ENCODE measurements at places on chromosomes 3 and 15.

DNA sequence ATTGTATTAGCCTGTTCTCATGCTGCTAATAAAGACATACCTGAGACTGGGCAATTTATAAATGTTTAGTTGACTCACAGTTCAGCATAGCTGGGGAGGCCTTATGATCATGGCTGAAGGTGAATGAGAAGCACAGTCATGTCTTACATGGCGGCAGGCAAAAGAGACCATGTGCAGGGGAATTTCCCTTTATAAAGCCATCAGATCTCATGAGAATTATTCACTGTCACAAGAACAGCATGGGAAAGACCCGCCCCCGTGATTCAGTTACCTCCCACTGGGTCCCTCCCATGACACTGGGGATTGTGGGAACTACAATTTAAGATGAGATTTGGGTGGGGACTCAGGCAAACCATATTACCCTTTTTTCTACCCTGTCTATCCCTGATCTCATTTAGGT is 51.5 kb upstream of the MYZAP start:
- DNase-seq, result no peak

DNA sequence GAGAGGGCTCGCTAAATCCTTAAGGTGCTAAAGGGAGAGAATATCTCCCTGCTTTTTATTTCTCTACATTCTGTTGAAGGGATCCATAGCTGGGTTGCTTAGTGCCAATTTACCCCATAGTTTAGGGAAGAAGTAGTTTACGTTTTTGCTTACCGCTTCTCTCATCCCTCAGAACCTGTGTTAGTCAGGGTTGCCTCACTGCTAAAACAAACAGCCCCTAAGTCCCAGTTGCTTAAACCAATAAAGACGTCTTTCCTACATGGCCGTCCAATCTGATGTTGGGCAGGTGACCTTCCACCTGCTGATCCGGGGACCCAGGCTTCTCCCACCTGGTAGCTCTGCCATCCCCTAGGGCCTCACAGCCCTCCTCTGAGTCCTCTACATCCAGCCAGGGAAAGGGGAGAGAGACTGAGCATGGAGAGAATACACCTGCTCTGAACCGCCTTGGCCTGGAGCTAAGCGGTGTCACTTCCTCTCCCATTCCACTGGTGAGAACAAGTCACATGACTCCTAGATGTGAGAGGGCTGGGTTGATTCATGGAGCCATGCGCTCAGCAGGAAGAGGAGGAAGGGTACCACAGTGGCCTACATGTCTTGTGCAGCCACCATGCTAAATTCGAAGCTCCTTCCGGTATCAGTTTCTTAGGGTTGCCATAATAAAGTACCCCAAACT is 26.3 kb downstream of the DNASE1L3 start:
- DNase-seq, result no peak

- DNase-seq, result no peak
These were observed 163.8 kb upstream of the CDIN1 start for GRCh38 chr15:36415643-36416042.

- no peak for DNase-seq
These were observed 439 bp downstream of the SSR3 start for GRCh38 chr3:156554515-156554841.

GRCh38 chr3:190989218-190989617 is 126.7 kb upstream of the GMNC start:
- DNase-seq, result no peak

DNA sequence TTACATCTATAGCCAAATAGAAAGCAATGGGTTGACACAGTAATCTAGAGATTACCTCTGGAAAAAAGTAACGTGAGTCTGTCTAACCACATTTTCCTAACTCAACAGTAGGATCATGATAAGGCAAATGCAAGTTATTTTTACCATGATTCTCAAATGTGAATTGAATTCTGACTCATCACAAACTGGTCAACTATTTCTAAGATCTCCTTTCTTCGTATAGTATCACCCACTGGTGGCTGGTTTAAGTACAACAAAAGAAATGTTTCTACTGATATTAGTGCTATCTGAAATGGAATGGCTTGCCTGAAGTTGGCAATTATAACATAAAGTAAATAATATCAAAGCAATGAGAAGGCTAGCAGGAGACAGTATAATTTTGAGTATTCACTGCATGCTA is 102.2 kb downstream of the ABI3BP start:
- no peak for DNase-seq

DNA sequence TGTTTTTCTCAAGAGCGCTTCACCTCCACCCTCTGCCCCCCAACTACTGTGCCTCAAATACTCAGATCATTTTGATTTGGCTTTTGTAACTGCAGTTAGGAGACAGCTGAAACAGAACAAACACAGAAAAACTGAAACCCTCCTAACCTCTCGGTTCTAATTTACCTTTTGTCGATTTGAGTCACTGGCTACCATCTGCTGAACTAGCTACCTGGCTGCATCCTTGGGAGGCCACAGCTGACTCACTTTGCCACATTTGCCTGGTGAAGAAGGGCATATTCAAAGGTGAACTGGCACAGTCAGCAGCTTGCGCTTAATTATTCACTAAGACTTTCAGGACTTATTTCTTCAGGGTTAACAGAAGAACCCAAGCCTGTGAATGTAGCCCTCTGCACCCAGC is 117.7 kb downstream of the FOXB1 start:
- no peak for DNase-seq

GRCh38 chr3:15148614-15149013 is 49.7 kb upstream of the RBSN start:
- DNase-seq, result no peak

DNA sequence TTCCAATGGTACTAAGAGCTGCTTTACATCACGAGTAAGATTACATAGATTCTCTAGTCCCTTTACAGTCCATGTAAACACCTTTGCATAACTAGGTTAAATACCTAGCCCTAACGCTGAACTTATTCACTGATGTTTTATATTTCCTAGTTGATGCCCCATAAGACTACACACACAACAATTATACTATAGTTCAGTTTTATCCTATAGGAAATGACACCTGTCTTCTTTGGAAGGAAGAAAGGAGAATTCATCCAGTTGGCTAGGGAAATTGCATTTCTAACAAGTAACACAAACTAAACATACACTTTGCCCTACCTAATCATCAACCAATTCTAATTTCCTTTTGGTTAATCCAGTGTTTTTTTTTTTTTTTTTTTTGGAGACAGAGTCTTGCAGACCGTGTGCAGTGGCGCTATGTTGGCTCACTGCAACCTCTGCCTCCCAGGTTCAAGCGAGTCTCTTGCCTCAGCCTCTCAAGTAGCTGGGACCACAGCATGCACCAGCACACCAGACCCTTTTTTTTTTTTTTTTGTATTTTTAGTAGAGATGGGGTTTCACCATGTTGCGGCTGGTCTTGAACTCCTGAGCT is 13.9 kb downstream of the PDE12 start:
- DNase-seq, result no peak

- DNase-seq, result no peak
These were observed 221.4 kb upstream of the NANOGP8 start for GRCh38 chr15:35306361-35306981.

DNA sequence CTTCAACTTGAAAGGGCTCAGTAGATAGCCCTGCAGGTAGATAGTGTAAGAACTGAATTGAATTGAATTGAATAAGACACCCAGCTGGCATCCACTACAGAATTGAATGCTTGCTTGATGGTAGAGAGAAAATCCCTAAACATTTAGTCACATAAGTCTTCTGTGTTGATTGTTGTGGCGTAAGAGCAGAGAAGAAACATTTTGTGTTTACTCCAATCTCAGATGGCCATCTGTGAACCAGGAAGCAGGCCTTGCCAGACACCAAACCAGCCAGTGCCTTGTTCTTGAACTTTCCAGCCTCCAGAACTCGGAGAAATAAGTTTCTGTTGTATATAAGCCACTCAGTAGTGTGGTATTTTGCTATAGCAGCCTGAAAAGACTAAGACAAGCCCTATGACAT is 43.6 kb downstream of the SST start:
- no peak for DNase-seq

GRCh38 chr3:111128884-111129283 is 57.3 kb downstream of the NECTIN3 start:
- no peak for DNase-seq

DNA sequence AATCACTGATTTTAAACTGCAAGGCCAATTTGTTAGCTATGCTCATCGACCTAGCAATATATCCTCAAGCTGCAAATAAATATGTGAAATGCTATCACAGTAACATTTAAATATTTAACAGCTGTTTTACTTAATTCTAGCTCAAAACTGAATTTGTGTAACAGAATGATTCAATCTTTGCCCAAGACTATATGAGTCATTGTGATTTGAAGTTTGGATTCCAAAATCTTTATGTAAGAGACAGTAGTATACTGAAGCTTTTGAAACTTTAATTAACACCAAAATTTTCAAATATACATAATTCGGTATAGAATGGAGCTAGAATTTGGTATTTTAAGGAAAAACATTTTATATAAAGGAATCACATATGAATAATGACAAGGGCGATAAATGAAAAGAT is 603.0 kb upstream of the ROBO2 start:
- DNase-seq, result no peak

DNA sequence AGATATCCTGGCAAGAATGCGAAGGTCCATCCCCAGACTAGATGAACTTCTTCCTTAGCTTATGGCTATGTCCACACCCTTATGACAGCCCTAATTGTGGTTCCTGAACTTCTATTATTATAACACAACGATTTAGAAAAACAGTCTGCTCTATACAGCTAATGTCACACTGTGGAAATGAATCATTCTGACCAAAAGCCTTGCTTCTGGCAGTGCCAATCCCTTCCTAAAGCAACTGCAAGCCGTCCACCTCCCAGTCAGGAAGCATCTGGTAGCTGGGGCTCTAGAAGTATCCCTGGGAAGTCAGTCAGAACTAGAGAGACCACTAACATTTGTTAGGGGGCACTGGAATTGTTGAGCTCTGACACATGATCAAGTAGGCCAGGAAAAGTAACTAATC is 45.0 kb downstream of the MYO5A start:
- DNase-seq, result no peak

GRCh38 chr3:133390715-133391114 is 9.1 kb upstream of the BFSP2 start:
- DNase-seq, result no peak

DNA sequence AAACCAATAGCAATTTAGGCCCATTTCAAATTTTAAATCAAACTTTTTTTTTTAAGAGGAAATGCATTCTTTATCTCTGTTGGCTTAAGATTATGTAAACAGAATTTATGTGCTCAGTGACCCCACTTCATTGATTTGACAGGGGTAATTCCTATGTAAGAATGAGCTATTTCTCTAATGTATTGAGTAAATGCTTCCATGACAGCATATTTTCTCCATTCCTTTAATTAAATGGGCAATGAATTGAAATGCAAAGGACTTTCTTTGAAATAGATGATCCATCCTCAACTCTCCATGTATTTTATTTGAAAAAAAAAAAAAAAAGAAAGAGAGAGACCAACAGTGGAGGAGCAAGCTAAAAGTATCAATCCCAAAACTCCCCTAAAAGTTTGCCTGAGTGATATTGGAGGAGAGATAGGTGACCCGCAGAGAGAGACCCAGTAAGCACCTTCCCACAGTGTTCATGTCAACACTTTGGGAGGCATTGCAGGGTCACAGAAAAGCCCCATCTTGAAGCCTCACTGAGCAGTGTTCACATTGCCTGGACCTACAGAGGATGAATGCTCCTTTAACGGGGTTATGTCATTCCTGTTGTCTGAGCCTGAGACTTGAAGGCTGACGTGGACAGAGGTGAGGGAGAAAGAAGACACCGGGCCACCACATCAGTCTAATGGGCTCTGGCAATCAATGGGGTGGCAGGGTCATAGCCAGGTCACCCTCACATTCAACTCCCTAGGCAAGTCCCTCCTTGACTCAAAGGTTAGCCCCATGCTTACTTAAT is 176.0 kb downstream of the SHOX2 start:
- DNase-seq, result no peak

DNA sequence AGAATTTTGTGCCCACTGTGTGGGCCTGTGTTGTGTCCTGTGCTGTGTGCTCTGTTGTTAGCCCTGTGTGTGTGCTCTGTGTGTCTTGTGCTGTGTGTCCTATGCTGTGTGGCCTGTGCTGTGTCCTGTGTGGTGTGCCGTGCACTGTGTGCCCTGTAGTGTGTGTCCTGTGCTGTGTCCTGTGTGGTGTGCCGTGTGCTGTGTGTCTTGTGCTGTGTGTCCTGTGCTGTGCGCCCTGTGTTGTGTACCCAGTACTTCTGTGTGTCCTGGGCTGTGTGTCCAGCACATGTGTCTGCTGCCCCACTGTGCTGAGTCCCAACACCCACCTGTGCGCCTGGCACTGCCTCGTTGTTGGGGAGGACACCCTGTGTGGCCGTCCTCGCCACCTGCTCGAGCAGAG is 53.2 kb upstream of the CHRNA7 start:
- DNase-seq, result no peak

DNA sequence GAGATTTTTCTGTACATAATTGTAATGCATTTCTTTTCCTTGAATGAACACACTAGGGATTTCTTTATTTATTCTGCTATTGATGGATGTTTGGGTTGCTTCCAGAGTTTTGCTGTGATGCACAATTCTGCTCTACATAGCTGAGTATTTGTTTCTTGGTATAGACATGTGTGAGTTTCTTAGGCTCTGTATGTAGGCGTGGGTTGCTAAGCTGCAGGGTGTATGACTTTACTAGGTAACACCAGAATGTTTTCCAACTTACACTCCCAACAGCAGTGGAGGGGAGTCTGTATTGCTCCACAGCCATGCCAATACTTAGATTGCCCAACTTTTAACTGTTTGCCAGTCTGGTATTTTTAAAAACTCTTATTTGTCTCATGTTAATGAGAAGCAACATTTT is 155.5 kb upstream of the TNIK start:
- no peak for DNase-seq

GRCh38 chr15:81298611-81299010 is 25.3 kb downstream of the STARD5 start:
- no peak for DNase-seq

DNA sequence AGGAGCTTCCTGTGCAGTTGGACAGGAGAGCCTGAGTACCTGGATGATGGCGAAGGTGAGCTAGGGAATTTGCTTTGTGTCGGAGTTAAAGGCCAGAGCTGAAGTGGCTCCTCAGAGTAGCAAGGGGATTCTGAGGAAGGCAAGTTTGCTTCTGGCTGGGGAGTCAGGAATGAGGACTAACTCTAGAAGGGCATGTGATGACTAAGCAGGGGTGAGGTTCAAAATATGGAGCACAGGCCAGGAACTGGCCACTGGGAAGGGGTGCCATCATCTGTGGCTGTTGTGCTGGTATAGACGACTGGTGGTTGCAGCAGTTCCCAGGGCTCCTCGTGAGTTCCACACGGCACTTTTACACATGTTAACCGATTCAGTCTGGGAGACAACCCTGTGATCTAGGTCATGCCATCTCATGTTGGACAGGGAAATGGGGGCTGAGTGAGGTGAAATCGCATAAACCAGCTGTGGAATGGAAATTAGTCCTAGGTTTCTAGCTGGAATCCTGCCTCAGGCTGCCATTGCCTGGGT is 100.8 kb downstream of the EEFSEC start:
- no peak for DNase-seq

GRCh38 chr3:187714404-187714979 is 12.1 kb upstream of the RTP2 start:
- peak; percentile 55 for DNase-seq

GRCh38 chr3:30602946-30603345 is 3.5 kb upstream of the TGFBR2 start:
- no peak for DNase-seq

- DNase-seq, result no peak
These were observed 271.0 kb downstream of the GABRG3 start for GRCh38 chr15:27241943-27242342.

- no peak for DNase-seq
These were observed 130.7 kb downstream of the EBLN2 start for GRCh38 chr3:73192036-73192738.

All from effector CD4-positive, alpha-beta T cell (primary cell).